ENCODE measurements at places on chromosomes 5 and 9.

- no peak for DNase-seq
Observed at GRCh38 chr9:119951090-119951489, 581.9 kb upstream of the BRINP1 start.

DNA sequence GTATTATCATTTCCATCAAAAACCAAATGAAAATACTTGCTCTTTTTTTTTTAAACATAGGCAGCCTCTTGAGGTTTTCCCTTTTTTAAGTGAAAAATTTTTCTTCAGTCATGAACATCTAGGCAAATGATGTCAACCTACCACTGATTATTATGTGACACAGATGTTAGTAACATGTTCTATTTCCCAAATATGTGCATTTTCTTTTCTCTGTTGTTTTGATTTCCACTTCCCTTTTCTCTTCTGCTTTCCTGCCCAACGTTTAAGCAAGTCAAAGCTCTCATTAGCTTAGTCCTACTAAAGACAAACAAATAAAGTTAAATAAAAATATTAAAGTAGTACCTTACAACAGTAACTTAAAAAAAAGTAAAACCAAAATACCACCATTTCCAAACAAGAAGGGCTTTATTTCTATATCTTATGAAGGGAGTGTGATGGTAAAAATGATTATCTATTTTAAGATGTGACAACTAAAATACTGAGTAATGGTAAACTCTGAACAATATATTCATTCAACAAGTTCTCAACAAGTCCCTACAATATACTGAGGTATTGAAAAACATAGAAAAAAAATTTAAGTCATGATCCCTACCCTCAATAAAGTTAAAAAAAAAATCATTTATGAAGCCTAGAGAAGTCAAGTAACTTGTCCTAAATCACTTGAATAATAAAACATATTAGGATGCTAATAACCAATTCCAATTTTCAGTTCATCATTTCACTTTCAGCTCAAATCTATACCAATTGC lies 9.4 kb downstream of the SLC38A9 start:
- no peak for DNase-seq

DNA sequence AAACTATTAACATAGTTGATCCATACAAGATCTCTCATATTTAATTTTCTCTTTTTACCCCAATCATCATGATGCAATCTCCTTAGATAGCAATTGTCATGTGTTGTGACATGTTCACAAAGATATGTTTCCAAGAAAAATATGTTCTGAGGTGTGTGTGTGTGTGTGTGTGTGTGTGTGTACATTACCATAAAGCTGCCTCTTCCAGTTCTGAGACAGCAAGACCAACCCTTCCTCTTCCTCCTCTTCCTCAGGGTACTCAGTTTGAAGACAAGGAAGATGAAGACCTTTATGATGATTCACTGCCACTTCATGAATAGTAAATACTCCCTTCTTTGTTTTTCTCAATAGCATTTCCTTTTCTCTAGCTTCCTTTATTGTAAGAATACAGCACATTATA lies 303.3 kb upstream of the PRDM9 start:
- DNase-seq, result no peak

GRCh38 chr9:35277171-35277520 lies 115.3 kb downstream of the UNC13B start:
- no peak for DNase-seq

- DNase-seq, result no peak
Observed at GRCh38 chr5:86979811-86980411, 287.8 kb upstream of the RASA1 start.

GRCh38 chr9:31824860-31825259 lies 559.6 kb upstream of the ACO1 start:
- no peak for DNase-seq

DNA sequence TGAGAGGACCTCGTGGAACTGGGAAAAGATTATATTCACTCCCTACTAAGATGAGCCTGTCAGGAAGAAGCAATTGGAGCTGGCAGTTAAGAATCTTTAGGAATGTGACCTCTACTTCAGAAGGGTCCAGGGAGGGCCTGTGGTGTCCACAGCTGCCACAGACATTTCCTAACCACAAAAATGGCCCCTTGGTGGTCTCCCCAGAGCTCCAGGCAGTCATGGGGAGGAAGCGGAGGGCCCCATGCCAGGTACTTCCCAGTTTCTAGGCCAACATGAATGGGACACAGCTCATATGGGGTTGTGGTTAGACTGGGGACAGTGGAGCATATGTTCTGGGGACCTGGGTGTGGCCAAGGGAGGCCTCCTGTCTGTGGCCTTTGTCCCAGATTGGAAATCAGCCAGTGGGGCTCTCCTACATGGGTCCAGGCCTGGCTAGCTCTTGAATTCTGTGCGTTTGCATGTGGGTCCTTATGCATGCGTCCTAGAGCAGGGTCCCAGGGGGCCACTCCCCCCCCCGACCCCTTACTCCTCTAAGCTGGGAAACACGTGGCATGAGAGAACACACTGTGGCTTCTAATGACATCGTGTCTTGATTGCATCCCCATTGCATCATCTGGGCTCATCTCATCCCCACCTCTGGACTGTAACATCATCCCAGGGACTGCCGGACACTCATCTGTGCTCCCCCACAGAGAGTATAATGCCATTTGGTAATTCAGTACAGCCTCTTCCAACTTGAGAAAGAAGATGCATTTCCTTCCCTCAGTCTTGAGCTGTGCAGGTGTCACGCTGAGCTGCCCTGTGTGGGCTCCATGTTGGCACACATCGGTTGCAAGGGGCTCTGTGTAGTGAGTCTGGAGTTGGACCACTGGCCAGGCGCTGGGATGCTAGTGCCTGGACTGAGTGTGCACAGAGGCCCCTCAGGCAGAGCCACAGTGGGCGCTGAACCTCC lies 31.3 kb downstream of the IRF1 start:
- DNase-seq, result no peak

DNA sequence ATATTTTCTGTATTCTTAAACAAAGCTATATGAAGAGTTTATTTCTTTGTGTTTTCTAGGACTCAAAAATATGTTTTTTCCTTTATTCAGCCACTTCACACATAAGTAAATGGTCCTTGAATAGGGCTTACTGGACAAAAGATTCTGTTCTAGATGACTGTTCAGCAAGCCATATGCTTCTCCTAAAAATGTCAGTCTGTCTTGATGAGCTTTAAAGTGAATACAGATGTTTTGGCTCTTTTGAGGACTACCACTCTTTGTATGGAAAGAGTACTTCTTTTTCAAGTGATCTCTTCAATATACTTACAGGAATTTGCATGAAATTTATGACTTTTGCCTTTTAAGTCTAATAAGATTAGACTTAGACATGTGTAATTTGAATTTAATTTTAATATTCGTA lies 8.4 kb downstream of the NDUFS4 start:
- no peak for DNase-seq

DNA sequence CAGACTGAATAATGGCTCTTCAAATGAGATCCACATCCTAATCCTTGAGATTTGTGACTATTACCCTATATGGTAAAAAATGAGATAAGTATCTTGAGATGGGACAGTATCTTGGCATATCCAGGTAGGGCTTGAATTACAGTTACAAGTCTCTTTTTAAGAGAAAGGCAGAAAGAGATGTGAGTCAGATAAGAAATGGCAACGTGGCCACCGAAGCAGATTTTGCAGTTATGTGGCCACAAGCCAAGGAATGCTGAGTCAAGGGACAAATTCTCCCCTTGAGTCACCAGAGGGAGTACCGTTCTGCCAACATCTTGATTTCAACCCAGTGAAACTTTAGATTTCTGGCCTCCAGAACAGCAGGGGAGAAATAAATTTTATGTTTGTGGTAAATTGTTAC lies 1983.0 kb upstream of the C9orf72 start:
- no peak for DNase-seq

DNA sequence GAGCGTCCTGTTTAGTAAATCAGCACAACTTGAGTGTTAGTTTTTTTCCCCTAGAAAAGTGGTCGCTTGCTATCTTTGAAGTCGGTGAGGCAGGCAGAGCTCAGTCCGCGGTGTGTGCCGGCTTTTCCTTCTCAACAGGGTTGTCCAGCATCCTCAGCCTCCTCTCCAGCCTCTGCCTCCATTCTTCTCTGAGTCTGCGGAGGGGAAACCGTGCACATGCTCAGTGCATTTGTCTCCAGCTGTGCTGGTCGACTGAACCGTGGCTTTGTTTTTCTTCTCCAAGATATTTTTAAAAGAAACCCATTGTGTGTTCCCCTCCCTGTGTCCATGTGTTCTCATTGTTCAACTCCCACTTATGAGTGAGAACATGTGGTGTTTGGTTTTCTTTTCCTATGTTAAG lies 25.3 kb downstream of the FAM240B start:
- DNase-seq, result no peak

DNA sequence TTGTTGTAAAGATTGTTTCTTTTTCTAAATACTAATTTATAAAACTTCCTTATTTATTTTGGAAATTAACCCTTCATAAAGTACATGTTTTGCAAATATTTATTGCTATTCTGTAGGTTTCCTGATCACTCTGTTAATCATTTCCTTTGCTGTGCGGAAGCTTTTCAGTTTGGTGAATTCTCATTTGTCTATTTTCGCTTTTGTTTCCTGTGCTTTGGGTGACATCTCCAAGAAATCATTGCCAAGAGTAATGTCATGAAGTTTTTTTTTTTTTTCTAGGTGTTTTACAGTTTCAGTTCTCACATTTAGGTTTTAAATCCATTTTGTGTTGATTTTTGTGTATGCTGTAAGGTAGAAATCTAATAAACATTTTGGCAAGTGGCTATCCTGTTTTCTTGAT lies 1899.8 kb upstream of the ACO1 start:
- DNase-seq, result no peak

GRCh38 chr9:110015759-110016158 lies 192.2 kb downstream of the C9orf152 start:
- no peak for DNase-seq

- no peak for DNase-seq
Observed at GRCh38 chr5:111935009-111935408, 178.0 kb upstream of the NREP start.

DNA sequence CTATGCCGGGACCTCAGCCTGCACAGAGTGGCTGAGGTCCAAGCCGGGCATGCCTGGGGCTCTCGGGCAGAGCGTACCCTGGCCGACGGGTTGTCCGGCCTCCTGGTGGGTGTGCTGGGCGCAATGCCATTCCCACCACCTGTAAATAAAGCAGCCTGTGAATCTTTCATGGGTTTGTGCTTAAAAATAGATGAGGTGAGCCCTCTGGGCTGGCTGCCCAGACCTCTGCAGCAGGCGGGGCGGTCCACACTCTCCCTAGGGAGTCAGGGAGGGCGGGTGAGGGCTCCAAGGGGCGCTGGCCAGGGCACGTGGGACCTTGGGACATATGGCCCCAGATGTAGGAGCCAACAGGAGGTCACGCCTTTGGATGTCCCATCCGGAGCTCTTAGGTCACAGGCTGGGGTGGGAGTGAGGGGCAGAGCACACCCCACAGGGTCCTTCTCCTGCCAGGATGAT lies 3.6 kb upstream of the AGPAT2 start:
- no peak for DNase-seq

- DNase-seq, result no peak
Observed at GRCh38 chr5:92002721-92003274, 619.7 kb upstream of the ARRDC3 start.

DNA sequence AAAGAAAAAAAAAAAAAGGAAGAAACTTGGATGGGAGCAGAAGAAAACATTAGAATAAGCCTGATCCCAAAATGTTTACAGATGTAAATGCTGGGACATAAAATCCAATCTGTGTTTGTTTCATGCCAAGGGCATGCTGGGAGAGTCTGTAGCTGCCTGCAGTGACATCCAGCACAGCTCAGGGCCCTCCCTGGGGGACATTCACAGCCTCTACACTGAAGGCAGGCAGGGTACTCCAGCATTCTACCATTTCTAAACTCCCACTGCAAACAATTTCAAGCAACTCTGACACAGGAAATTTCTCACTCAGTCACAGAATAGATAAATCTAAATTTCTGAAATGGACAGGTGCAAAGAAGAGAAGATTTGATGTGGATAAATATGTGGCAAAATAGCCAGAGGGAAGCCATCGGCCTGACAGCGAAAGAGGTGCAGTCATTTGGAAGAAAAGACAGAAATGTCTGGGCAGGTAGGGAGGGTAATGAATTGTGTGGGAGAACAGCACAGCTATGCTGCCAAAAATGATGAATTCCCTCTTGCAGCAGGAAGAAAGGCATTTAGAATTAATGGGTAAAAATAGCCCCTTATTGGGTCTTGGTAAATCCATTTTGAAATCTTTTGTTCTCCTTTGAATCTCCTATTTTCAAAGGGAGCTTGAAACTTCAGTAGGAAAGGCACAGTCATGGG lies 199.4 kb downstream of the MED10 start:
- no peak for DNase-seq

- DNase-seq, result no peak
Observed at GRCh38 chr5:37814699-37815098, 25.1 kb downstream of the GDNF start.

DNA sequence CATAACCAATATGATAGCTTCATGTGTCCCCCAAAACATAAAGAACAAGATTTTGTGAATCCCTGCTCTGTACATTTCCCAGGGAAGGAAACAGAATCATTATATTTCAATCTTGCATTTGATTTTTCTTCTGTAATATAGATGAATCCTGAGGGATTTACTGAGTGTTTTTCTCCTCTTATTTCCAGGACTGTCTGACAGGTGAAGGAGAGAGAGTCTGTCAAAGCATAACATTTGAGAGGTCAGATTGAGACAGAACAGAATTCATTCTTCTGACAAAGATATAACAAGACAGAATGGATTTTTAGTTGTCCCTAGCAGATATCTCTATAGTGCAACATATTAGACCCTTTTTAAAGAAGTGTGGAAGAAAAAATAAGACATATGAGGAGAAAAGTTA lies 354.5 kb upstream of the IZUMO3 start:
- no peak for DNase-seq

DNA sequence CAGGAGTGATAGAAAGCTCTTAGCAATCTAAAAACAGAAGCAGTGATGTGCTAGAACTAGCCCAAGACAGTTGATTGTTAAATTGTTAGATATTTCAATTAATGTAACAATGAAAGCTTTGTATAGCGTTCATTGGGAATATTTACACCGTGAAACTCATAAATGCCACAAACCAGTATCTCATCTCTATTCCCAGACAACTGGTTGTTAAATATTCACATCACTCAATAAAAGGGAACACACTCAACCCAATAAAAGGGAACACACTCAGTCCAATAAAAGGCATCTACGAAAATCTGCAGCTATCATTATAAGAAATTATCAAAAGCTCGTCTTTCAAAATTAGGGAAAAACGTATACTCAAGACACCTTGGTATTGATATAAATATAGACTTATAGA lies 270.9 kb downstream of the CYLC2 start:
- DNase-seq, result no peak

DNA sequence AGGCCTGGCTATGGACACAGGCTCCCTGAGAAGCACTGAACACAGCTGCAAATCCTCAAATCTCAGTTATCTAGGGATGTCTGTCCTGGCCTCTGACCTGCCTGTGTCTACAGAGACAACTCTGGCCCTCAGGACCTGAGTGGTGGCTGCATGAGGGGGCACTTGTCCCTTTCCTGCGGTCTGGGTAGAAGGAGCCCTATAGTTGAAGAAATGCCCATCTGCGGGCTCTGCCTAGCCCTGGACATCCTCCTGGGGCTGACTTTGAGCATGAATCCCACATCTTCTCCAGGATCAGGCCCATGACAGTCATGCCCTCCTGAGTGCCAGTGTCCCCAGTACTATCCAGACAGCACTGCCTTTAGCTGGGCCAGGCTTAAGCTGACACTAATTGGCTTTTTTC lies 10.0 kb downstream of the DNAJB5 start:
- no peak for DNase-seq

Data from NCI-H1930 (cell line).